ENCODE measurements at places on chromosomes 3 and 15. TPM values are rescaled to one million over a fixed set of nuclear protein-coding genes. Genes with fewer than 3 reads are reported as not detected.

Gene SPSB4
- total RNA-seq = not detected

Gene SNRPN
- 153 TPM for total RNA-seq

Gene GOLGA8Q
- total RNA-seq = not detected

Gene CCDC9B
- 1.6 TPM for total RNA-seq

Gene PCLAF
- 1.3 TPM for total RNA-seq

Gene IGF2BP2
- 0.39 TPM for total RNA-seq

GRCh38 chr3:60025096-60026050, 975.5 kb upstream of the CFAP20DC start:
- H3K36me3 ChIP-seq = no peaks in the 10 kb centered on the region
- no peaks in the 10 kb centered on the region for H3K27me3 ChIP-seq
- no peak for DNase-seq

DNA sequence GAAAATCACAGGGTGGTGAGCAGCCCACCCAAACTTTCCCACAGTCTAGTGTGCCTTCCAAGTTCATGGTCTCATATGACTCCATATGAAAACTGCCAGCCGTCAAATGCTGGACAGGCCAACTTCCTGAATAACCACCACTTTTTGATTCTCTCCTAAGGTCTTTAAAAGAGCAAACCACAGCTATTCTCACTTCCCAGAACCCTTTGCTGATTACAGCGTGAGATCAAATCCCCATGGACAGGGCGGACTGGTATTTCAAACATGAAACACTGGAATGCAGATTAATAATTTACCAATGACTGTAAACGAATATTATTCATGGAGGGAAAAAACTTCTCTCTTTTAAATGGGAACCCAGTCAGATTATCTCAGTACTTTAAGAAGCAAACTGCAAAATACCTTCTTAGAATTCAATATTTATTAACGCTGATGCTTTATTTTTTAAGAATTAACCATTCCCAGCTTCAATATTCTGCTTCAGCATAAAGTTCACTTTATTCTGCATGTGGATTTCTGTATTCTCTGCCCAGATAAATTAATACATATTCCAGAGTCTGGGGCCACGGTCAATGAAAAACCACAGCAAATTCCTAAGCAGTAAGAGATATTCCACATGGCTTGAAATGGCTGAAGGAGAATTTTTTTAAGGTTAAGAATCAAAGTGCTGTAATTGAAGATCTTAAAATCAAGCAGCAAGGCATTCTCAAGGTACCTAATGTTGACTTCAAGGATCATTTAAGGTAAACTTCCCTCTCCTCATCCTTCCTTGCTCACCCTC, 42.9 kb downstream of the MYO1E start:
- H3K27ac ChIP-seq = no peak overlapping the region
- DNase-seq = no peak
- H3K4me3 ChIP-seq = no peak overlapping the region
- no peaks in the 10 kb centered on the region for H3K27me3 ChIP-seq
- no peaks in the 10 kb centered on the region for H3K4me1 ChIP-seq

DNA sequence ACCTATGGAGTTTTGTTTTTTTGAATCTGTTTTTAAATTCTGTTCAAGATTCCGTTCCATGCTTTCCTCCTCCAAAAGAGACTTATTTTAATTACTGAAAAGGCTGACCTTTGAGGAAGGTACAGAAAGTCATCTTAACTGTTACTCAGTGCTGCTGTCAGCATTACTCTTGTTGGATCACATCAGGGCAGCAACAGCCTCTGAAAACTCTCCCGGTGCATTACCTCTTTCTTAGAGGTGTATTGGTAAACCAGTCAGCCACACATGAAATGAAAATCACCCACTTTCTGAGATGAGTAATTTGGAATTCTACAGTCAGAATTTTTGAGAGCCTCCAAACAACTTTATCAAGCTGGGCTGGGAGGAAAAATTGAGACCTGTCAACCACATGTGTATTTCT, 88.5 kb upstream of the LIMD1 start:
- H3K4me1 ChIP-seq = no peaks in the 10 kb centered on the region
- DNase-seq = no peak
- no peaks in the 10 kb centered on the region for H3K36me3 ChIP-seq
- H3K27me3 ChIP-seq = no peaks in the 10 kb centered on the region
- H3K4me3 ChIP-seq = no peak overlapping the region
- no peak overlapping the region for H3K27ac ChIP-seq

- no peaks in the 10 kb centered on the region for H3K36me3 ChIP-seq
- H3K4me1 ChIP-seq = peaks cover 33% of the 10 kb centered on the region
- no peaks in the 10 kb centered on the region for H3K27me3 ChIP-seq
- H3K4me3 ChIP-seq = peak overlapping the region; percentile 50
- peak overlapping the region; percentile 53 for H3K27ac ChIP-seq
Observed at GRCh38 chr3:48478626-48479555, 25.1 kb downstream of the SHISA5 start.

DNA sequence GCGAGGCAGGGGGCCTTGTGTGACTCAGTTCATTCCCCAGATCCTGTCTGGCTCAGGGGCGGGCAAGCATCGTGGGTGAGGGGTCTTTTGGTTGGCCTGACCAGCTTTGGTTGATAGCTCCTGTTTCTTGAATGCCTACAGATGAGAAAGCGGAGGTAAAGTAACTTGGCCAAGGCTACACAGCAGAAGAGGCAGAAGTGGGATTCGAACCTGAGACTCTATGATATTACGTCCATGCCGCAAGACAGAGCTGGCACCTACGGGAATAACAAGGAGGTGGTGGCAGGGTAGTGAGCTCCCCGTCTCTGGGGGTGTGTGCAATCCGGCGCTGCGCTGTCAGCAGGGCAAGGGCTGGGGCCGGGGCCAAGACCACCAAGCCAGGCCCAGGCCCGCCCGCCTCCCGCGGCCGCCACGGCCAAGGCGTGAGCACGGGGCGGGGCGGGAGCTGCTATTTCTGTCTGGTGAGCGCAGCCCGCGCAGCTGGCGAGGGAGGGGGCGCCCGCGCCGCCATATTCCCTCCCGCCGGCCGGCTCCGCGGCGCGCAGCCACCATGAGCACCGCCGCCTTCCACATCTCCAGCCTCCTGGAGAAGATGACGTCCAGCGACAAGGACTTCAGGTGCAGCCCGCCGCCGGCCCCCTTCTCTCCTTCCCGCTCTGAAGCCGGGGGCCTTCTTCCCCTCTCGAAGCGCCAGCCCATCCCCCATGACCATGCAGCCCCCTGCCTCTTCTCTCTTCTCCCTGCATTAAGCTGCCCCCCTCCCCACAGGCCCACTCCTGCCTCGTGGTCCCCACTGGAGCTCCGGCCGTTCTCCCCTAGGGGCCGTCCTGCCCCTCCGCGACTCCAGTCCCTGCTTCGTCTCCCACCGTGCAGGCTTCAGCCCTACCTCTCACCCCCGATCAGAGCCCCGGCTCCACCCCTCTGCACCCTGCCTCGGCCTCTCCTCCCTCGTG, at the start of gene CAND2:
TSS of gene CAND2 (plus strand) at position 510 of the 953 bp plus-strand sequence. CDS start at position 551, 41 bp downstream.
- H3K36me3 ChIP-seq = no peaks in the 10 kb centered on the region
- no peaks in the 10 kb centered on the region for H3K27me3 ChIP-seq
- peak within 1 kb of the TSS; percentile 55 for H3K27ac ChIP-seq
- H3K4me3 ChIP-seq = peak within 1 kb of the TSS; percentile 66
- DNase-seq = peak; percentile 53
- H3K4me1 ChIP-seq = peaks cover 5% of the 10 kb centered on the region

- no peak overlapping the region for H3K4me3 ChIP-seq
- H3K4me1 ChIP-seq = no peaks in the 10 kb centered on the region
- H3K36me3 ChIP-seq = no peaks in the 10 kb centered on the region
Observed at GRCh38 chr3:126134219-126134975, 46.0 kb downstream of the ALDH1L1 start.

GRCh38 chr3:31094048-31094447, 199.6 kb upstream of the GADL1 start:
- H3K4me1 ChIP-seq = no peaks in the 10 kb centered on the region
- H3K36me3 ChIP-seq = no peaks in the 10 kb centered on the region
- H3K4me3 ChIP-seq = no peak overlapping the region
- H3K27ac ChIP-seq = no peak overlapping the region
- DNase-seq = no peak

DNA sequence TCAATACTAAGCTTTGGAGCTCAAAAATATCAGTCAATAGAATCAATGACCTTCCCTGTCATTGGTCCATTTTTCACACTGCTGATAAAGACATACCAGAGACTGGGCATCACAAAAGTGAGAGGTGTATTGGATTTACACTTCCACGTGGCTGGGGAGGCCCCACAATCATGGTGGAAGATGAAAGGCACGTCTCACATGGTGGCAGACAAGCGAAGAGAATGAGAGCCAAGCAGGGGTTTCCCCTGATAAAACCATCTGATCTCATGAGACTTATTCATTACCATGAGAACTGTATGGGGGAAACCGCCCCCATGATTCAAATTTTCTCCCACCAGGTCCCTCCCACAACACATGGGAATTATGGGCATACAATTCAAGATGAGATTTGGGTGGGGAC, 81.9 kb downstream of the ANXA2 start:
- H3K4me3 ChIP-seq = no peak overlapping the region
- no peaks in the 10 kb centered on the region for H3K27me3 ChIP-seq
- no peaks in the 10 kb centered on the region for H3K36me3 ChIP-seq
- no peaks in the 10 kb centered on the region for H3K4me1 ChIP-seq

GRCh38 chr3:51937611-51938450, 3.9 kb downstream of the RRP9 start:
- no peak overlapping the region for H3K4me3 ChIP-seq
- H3K36me3 ChIP-seq = peaks cover 61% of the 10 kb centered on the region

All from naive thymus-derived CD4-positive, alpha-beta T cell (primary cell).